ENCODE measurements at places on chromosomes 11 and 22. TPM values are rescaled to one million over a fixed set of nuclear protein-coding genes. Genes with fewer than 3 reads are reported as not detected.

The HIC2 gene
- 40.5 TPM for total RNA-seq

The TMEM126A gene
- 31.6 TPM for total RNA-seq

The SCN2B gene
- 0.07 TPM for total RNA-seq

The TCN1 gene
- not detected for total RNA-seq

The RIN1 gene
- total RNA-seq, result 7.2 TPM

The ART5 gene
- 15.0 TPM for total RNA-seq

The SERPIND1 gene
- 0.07 TPM for total RNA-seq

The UBQLN3 gene
- total RNA-seq, result not detected

- no peak for DNase-seq
These were observed 14.3 kb downstream of the CLDN5 start for GRCh38 chr22:19509923-19510322.

GRCh38 chr11:128921793-128922192 is 20.9 kb downstream of the TP53AIP1 start:
- DNase-seq, result no peak

DNA sequence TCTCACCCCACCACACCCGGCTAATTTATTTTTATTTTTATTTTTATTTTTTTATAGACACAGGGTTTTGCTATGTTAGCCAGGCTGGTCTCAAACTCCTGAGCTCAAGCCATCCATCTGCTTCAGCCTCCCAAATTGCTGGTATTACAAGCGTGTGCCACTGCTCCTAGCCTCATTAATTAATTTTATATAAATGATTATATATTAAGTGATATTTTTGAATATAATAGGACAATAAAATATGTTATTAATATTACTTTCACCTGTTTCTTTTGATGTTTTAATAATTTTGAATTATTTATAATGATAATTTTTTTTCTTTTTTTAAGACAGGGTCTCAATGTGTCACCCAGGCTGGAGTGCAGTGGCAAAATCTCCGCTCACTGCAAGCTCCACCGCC is 2.2 kb upstream of the SEC14L4 start:
- no peak for DNase-seq

GRCh38 chr11:3000032-3000961 is 8.2 kb upstream of the NAP1L4 start:
- DNase-seq, result peak; percentile 44

- no peak for DNase-seq
These were observed 41.1 kb downstream of the RBFOX2 start for GRCh38 chr22:35987487-35987886.

- DNase-seq, result peak; percentile 75
These were observed 162.5 kb downstream of the CEP164 start for GRCh38 chr11:117489999-117490679.

GRCh38 chr11:67393990-67394389 is 2.2 kb downstream of the RAD9A start:
- no peak for DNase-seq

DNA sequence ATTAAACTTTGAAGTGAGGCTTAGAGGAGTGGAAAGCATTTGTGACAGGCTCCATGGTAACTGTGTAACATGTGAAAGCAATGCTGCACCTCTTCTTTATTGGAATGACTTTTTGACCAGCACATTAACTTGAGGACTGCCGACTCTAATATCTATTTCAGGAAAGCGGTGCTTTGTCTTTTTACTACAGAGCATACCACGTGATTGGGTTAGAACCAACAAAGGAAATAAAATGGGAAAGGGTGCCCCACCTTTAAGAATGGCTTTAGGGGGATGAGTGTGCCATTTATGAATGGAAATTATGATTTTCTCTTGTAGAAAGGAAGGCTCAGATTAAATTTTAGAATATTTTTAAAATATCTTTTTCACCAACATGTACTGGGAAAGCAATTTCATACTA is 57.3 kb upstream of the VPREB1 start:
- DNase-seq, result no peak

DNA sequence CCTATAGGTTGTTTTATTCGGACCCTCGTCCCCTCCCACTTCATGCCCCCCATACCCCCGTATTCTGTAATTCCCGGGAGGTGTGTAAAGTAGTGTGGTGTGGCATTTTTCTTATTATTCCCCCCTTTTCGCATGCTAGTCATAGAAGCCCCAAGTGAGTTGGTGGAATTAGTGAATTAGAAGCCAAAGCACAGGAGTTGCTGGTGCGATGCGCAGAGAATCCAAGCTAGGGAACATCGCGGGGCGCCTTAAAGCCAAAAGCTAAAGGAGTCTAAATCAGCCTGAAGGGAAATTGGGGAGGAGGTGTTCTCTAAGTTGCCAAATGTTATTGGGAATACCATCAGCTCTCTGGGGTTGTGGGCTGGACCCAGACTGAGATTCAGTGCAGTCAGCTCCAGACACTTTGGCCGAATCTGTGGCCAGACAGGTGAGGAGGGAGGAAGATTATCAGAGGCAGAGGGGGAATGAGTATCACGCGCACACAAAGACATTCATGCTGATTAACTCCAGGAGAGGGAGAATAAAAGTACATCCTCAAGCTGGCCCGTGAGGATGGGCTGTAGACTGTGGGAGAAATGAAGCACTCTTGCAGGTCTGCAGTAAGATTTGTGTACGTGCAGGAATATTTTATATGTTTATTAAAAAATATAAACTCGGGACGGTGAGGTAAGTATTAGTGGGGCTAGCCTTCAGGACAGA is 102.8 kb upstream of the HSD17B12 start:
- DNase-seq, result no peak

GRCh38 chr11:100403816-100404215 is 283.3 kb upstream of the ARHGAP42 start:
- peak; percentile 20 for DNase-seq

- no peak for DNase-seq
These were observed 141.7 kb upstream of the CHORDC1 start for GRCh38 chr11:90364527-90364926.

- no peak for DNase-seq
These were observed 874.4 kb upstream of the TENM4 start for GRCh38 chr11:80315200-80315599.

DNA sequence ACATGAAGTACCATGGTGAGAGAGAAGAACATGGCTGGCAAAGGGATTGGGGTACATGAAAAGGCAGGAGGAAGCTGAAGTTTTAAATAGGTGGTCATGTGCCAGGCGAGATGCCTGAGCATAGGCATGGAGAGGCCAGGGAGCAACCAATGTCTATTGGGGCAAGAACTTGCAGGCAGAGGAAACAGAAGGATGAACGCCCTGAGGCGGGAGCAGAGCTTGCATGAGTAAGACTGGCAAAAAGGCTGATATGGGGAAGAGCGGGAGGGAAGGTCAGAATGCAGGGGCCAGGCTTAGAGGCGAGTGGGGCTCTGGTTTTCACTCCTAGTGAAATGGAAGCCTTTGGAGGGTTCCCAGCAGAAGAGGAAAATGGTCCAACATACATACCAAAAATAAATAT is 52.5 kb upstream of the VSTM5 start:
- no peak for DNase-seq

DNA sequence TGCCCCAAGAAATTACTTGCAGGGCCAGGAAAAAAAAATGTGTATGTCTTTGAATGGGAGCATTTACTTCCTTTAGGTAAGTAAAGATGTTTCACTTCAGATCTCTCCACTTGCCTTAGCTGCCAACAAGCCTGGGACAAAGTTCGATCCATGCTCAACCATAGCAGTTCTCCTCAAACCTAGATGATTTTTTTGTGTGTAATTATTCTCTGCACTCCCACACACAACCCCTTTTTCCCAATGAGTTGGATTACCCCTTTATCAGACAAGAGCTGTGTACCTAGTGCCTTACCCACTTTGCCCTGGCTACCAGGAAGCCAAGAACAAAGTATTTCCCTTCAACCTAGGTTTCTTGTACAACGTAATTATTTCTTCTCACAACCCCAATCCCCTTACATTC is 35.6 kb downstream of the TPBGL start:
- no peak for DNase-seq

DNA sequence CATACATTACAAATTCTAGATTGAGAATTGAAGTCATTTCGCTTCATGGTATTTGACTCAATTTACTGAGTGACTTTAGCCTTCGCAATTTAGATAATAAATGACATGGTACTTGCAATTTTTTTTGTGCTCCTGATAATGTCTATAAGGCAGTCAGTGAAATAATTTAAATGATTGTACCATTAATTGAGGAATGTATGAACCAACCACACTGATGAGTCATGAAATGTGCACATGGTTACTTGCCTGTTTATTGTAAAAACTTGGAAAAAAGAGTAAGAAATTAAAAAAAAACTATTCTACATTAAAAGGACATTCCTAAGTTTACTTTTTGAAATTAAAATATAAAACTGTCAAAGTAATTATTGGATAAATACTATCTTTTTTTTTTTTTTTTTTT is 43.3 kb downstream of the DNAJC24 start:
- no peak for DNase-seq
